CD4-positive, CD25-positive, alpha-beta regulatory T cell (primary cell): ENCODE measurements at places on chromosomes 5 and 9.
A peak's percentile ranks its signal among the peaks of the same experiment; 100 is the strongest.

DNA sequence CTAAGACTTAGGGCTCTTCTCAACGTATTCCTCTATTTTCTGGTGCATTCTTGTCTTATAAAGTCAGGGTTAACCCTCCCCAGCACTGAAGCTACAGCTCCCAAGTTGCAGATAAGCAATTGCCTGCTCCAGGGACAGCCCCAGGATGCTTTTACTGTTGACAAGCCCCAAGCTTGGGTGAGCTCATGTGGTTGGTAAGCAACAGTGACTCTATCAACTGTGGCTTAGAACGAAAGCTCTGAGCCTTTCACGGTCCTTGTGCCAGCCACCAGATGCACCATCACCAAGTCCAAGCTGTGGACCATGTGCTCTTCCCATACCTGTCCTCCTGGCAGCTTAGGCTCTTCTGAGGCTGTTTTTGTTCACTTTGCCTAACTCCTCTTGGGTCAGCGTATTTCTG lies 13.5 kb downstream of the ADRB2 start:
- DNase-seq: no peak

- no peak for DNase-seq
These were observed 7.9 kb upstream of the SYK start for GRCh38 chr9:90793729-90794128.

DNA sequence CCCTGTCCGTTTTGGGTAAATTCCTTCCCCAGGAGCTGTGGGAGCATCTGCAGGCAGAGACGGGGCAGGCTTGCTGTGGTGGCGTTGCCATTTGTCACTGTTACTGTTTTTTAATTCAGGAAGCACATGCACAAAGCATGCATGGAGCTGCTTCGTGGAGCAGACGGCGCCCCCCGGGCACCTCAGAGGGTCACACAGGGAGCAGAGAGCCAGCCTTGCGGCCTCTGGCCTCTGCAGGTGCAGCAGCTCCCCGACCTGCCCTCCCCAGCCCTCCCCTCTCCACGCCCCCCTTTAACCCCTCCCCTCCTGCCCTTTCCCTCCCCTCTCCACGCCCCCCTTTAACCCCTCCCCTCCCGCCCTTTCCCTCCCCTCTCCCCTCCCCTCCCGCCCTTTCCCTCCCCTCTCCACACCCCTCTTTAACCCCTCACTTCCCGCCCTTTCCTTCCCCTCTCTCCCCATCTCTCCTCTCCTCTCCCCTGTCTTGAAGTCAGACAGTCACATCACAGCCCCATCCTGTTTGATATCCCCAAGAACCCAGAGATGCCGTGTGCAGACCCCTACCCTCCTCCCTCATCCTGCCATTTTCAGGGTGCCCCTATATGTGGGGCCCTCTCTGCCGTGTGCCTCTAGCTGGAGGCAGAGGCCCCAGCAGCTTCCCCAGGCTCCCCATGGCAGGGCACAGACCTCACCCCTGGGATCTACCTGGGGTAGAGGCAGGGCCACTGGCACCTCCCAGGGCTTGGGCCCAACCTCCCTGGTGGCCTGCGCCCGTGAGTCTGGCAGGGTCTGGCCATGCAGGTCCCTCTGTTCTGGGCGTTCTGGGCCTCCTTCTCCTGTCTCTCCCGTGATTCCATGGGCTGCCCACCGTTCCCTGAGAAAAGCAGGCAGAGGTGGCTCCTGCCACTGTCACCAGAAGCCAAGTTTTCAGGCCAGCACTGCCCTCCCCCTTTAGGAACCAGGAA lies 29.6 kb upstream of the UBAC1 start:
- DNase-seq: peak; percentile 55

DNA sequence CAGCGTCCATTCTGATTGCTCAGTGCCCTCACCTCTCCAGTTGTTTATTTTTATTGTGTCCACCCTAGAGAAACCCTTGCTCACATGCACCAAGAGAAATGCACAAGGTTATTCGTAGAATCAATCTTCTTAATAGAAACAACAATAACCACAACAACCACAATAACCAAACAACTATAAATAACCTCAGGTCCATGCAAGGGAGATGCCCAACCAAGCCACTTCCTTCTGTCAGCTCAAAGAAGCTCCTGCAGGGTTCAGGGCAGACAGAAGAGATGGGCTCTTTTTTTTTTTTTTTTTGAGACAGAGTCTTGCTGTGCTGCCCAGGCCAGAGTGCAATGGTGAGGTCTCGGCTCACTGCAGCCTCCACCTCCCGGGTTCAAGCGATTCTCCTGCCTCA lies 14.9 kb upstream of the TCOF1 start:
- DNase-seq: no peak

DNA sequence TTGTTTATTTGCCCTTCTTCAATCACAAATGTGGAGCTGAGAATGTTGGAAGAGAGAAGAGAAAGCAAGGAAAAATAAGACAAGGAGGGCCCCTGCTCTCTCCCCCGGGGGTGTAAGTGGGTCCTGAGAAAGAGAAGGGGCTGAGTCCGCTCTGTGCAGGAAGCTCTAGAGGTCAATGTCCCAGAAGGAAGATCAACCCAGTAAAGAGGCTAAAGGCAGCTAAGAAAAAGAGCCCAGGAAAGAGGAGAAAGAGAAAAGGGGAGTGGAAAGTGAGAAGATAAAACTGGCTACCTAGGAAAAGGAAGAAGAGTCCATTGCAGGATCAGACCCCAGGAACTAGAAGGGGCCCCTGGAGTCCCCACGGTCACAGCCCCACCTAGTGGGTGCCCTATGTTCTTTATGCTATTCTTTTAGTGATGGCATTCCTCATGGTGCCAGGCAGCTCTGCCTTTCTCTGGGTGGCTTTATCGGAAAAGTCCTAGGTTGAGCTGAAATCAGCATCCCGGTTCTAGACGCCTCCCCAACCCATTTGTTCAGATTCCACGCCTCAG lies 583.4 kb downstream of the ACTL7B start:
- no peak for DNase-seq

GRCh38 chr5:180294913-180295555 lies 3.2 kb upstream of the MAPK9 start:
- no peak for DNase-seq

DNA sequence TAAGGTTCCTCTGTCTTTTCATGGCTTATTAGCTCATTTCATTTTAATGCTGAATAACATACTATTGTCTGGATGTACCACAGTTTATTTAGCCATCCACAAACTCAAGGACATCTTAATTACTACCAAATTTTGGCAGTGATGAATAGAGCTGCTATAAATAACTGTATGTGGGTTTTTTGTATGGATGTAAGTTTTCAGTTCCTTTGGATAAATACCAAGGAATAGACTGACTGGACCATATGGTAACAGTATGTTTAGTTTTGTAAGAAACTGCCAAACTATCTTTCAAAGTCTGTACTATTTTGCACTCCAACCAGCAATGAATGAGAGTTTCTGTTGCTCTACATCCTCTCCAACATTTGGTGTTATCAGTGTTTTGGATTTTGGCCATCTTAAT lies 38.7 kb downstream of the SCAMP1 start:
- no peak for DNase-seq

GRCh38 chr9:21616082-21616778 lies 134.1 kb upstream of the IFNE start:
- DNase-seq: no peak

GRCh38 chr9:124295159-124295794 lies 37.5 kb downstream of the NEK6 start:
- no peak for DNase-seq
